Muscle of back (tissue), 13 donors: ENCODE measurements at places on chromosomes 2 and 18.

DNA sequence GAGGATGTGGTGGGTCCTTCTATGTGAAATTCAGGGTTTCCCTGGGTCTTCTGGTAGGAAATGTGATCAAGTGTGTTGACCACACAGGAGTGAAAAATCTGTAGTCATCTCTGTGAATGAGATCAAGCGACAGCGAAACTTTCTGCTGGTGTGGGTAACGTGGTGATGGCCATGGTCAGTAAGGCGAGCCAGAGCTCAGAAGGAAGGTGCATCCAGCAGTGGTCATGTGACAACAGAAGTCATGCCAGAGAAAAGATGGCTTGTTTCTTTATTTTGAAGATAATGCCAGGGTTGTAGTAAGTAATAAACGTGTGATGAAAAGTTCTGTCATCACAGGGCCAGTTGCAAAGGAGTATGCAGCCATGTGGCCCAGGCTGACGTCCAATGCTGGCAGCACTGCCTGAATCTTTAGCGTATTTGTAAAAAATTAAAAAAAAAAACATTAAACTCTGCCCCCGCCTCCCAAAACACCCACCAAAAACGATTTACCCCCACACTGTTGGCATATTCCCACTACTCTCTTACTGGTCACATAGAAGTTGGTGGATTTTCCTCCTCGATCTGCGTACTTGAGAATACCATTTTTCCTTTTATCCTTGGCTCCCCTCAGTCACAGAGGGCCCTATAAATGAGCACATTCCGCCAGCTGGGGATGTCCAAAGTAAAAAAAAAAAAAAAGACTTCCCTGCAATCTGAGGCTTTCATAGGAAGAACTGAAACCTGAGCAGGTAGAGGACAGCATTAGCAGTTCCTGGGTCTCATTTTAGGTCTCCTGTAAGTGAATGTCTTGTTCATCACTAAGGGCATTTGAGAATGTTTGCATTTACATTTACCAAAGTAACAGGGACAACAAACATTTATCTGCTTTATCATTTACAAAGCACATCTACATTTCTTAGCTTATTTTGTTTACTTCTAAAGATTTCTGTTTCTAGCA lies 70.6 kb downstream of the SLC4A3 start:
- DNase-seq = no peak

GRCh38 chr2:35548171-35548570 lies 807.4 kb upstream of the CRIM1 start:
- peak; percentile 16 for DNase-seq

DNA sequence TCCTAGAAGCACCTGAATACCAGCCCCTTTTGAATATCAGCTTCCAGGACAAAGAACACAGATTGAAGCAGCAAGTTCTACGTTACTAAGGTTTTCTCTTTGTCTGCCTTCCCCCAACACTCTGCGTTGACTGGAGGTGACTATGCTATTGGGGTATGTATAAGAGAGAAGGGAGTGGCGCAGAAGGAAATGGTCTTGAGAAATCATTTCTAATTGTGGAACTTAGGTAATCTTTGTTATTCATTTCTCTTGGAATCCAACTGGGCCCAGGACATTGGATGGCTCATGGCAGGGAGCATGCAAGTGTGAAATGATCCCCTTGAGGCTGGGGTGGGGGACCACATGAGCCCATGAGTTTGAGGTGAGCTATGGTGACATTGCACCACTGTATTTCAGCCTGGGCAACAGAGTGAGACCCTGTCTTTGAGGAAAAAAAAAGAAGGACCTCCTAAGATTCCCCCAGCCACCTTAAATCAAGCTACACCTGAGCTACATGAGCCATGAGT lies 29.7 kb downstream of the XDH start:
- peak; percentile 83 for DNase-seq

- no peak for DNase-seq
These were observed 516.9 kb upstream of the DSEL start for GRCh38 chr18:68033466-68033865.

DNA sequence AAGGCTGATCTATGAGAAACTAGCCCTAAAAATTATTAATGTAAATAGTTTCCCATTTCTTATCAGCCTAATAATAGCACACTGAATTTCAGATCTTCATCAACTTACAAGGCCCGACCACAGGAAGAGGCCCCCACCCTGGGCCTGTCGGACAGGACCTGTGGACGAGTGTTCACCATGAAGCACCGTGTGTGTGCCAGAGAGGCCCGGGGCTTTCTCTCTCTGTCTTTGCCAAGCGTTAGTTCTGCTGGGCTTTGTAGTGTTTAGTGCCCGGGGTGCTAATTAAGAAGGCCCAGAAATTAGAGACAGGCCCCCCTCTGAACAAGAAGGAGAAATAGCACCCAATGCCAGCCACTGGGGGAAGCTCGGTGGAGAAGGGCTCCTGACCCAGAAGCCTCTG lies 265.7 kb downstream of the TWIST2 start:
- no peak for DNase-seq
